ENCODE measurements at places on chromosomes 7 and 10.

GRCh38 chr10:34462993-34463392 is 352.1 kb downstream of the PARD3 start:
- no peak for DNase-seq

DNA sequence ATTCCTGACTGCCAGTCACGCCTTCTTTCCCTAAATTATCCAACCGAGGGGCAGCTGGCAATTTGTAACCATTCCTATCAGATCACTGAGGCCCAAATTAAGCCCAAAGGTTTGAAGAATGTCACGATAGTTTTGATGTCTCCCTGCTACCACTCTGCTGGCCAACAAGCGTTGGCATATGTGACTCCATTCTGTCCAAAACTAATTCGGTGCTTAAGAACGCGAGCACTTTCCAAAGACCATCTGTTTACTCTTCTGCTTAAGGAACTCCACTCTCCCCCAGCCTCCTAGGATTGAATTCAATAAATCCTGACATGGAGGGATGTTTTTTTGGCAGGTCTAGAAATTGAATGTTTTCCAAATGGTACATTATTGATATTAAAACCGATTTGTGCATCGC is 131.5 kb upstream of the CTBP2 start:
- no peak for DNase-seq

- no peak for DNase-seq
Measured at GRCh38 chr10:133565441-133566294, at the start of gene SYCE1. TSS of gene SYCE1 (minus strand) at chr10:133565583. CDS start at chr10:133565529, 54 bp downstream.

- DNase-seq = no peak
Measured at GRCh38 chr10:31358688-31359330, 39.8 kb downstream of the ZEB1 start.

DNA sequence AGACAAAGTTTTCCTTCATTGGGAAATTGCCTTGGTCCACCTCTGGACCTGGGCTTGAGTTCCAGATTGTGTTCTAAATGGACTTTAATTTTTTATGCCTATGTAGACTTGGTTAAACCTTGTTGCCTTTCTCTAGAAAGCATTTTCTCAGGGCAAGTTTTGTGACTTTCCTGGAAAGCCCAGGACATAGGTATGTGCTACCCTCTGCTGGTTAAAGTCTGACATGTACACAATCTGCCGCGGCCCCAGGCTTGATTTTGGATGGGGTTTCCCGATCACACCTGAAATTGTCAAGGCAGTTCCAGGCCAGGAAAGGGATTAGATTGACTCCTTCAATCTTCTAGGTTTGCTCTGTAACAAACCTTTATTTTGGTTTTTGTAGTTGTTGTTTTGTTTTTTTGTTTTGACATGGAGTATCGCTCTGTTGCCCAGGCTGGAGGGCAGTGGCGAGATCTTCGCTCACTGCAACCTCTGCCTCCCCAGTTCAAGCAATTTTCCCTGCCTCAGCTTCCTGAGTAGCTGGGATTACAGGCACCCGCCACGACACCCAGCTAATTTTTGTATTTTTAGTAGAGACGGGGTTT is 14.1 kb upstream of the AKR1B10 start:
- peak; percentile 4 for DNase-seq

DNA sequence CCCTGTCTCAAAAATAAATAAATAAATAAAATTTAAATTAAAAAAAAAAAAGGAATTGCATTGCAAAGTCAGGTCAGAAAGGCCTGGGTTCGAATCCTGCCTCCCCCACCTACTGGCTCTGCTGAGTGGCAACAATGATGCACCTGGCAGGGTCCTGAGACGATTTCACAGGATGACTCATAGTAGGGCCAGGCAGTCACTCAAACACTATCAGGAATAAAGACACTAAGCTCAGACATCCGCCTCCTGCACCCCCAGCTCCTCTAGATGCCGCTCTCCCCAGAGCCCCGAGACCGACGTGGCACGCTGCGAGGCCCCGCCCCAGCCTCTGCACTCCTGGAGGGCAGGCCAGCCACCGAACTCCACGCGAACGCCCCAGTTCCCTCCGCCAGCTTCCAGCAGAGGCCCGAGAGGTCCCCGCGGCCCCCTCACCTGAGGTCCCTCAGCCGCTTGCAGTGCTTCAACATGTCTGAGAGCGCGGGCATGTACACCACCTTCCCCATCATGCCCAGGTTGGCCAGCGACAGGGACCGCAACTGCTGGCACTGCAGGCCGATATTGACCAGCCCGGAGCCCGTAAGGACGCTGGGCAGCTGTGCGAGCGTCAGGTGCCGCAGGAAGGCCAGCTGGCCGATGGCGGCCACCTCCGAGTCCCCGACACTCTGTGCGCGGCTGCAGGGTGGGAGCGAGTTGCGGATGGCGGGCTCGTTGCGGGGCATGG is 76.6 kb upstream of the TNRC18 start:
- DNase-seq = no peak

- DNase-seq = peak; percentile 46
Measured at GRCh38 chr10:97850446-97850845, 803 bp downstream of the GOLGA7B start.

- no peak for DNase-seq
Measured at GRCh38 chr10:2121929-2122328, 384.6 kb upstream of the ADARB2 start.

DNA sequence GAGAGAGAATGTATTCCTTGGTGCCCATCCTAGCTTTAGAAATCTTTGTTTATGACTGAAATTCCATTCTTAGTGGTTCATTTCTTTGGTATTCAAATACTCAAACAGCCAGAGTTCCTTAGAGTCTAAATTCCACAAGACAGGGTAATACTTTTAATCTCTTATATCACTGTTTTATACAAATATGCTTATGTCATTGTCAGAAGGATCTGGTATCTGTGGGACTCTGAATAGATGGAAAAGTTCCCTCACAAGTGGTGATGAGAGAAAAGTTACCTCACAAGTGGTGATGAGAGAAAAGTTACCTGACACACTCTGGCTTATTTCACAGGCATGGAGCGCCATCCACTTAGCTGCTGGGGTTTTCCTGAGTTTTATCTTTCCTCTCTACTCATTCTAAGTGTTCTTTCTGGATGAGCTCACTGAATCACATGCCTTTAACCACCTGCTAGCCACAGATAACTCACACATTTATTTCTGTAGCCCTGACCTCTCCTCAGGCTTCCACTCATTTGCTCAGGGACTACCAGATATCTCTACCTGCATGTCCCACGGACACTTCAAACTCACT is 784.0 kb downstream of the SUGCT start:
- DNase-seq = no peak

GRCh38 chr7:135300913-135301765 is 67.5 kb downstream of the STRA8 start:
- no peak for DNase-seq

GRCh38 chr7:128435327-128435686 is 20.4 kb upstream of the HILPDA start:
- DNase-seq = peak; percentile 18

GRCh38 chr10:124267231-124267885 is 151.4 kb downstream of the OAT start:
- no peak for DNase-seq

DNA sequence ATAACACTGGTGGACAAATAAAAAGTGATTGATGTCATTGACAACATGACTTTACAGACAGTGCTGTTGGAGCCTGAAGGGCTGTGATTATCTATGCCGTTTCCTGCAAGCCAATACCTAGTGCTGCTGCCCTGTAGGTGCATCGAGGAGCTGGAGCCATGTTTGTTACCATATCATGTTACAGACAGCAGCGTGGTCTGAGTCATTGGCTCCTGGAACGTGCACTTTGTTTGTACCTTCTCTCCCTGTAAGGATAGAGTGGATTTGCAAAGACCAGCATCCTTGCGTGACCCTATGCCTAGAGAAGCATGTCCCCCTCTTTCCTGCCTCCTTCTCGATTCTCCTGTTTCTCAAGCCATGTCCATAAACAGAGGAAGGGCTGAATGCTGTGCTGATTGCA is 597.2 kb downstream of the TYW1 start:
- DNase-seq = no peak

DNA sequence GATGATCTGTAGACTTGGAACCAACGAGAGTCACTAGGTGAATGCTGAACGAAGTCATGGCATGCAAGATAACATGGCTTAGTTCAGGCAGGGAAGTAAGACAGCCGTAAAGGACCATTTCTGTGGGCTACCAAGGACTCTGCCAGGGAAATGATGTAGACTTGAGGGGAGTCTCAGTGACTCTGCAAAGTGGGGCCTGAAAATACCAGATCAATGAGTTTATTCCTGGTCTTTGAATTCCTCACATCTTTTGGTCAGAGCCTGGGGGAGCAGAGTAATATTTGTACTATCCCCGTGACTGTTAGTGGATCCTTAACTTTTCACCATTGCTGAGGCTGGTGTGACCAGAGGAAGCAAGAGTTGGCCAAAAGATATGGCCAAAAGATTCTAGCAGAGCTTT is 60.7 kb upstream of the INHBA start:
- no peak for DNase-seq

DNA sequence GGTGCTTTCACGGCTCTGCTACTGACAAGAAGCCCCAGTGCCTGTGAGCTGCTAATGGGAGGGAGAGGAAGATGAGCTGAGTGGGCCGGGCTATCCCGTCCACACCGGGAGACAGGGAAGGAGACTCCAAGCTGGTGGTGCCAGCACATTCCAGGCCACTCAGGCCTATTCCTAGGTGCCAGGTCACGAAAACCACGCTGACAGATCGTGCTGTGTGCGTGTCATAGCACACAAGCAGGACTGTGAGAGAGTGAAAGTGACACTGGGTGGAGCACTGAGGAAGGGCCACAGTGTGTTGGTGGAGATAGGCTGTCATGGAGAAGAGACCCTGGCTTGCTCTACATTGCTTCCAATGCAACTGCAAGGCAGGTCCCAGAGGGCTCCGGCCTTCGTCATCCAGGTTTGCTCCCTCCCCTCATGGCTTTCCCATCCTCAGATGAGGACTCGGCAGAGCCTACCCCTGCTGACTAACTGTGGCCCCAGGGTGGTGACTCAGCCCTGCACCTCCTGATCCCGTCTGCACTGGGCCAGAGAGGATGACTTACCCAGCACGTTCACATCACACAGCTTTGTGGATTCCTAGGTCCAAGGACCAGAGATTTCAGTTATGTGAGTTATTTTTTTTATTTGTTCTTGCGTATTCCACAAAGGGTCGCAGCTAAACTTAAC is 167.3 kb downstream of the EGFR start:
- DNase-seq = no peak

DNA sequence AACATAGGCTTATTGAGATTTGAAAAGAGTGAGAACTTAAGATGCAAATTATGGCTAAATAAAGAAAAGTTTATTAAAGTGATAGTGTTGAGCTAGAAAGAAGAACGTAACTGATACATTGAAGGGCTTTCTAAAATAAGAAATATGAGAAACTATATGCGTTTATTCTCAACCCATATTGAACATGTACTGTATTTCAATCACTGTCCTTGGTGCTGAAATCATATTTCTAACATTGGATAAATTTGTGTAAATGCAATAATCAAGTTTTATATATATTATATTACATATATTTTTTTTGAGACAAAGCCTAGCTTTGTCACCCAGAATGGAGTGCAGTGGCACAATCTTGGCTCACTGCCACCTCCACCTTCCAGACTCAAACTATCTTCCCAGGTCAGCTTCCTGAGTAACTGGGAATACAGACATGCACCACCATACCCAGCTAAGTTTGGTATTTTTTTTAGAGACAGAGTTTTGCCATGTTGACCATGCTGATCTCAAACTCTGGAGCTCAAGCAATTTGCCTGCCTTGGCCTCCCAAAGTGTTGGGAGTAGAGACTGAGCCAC is 1065.8 kb downstream of the REEP3 start:
- DNase-seq = no peak

- DNase-seq = no peak
Measured at GRCh38 chr7:125814100-125814499, 884.5 kb upstream of the POT1 start.

DNA sequence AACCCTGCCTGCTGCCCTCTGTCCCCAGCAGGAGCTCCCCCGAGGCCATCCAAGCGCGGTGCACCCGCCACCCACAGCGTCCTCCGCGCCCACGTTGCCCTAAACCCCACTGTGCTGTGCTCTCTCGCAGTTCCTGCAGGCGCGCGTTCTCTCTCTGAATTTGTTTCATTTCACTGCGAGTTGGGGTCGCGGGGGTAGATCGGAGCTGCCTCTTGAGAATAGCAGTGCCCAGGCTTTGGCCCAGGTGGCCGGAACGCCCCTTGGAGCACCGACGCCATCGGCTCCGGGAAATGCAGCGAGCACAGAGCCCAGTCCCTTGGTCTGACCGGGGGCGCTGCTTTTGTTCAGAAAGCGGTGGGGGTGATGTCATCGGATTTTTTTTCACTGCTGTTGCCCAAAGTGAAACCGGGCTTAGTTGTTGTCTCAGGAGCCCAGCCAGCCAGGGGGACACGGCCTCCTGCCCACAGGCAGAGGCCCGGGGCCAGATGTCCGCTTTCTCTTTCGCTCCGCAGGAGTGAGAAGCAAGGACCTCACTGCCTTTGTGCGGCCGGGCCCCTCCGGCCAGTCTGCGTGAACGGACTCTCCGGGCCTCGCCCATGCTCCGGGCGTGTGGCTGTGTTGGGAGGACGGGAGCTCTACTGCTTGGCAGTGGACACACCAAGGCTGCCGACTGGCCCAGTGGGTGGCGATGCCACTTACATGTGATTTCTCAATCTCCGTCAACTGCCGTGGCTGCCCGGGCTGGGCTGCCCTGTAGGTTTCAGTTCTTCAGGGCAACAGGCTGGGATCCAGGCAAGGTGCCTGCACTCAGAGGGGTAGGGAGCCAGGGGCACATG is 43.1 kb downstream of the FOXK1 start:
- peak; percentile 40 for DNase-seq
